ENCODE measurements at places on chromosomes 1 and 21. TPM values are rescaled to one million over a fixed set of nuclear protein-coding genes. Genes with fewer than 3 reads are reported as not detected.

The NTMT2 gene
- not detected for total RNA-seq

The CHI3L2 gene
- total RNA-seq, result 6.5 TPM

- no peaks in the 10 kb centered on the region for H3K36me3 ChIP-seq
- H3K27me3 ChIP-seq, result peaks cover 15% of the 10 kb centered on the region
- H3K4me3 ChIP-seq, result peak overlapping the region; percentile 97
Observed at GRCh38 chr1:61081686-61082310, 563 bp upstream of the NFIA start.

DNA sequence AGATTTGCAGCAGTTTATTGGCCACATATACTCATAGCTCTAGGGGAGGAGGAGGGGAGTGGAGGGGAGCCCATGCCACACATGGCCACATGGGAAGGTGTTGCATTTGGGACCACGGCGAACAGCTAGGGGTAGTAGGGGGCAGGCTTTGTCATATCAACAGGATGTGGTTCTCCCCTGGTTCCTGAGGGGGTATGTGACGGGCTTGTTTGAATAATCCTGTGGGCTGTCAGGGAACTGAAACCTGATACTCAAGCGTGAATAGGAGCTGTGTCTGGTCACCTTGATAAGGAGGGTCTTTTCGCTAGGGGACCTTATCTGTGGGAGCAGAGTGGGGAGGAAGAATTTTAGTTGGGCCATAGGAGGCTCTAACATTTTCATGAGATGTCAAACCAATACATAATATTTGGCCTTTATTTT, 264.7 kb downstream of the CTH start:
- no peak for DNase-seq
- H3K27me3 ChIP-seq, result peaks cover 9% of the 10 kb centered on the region
- peaks cover 14% of the 10 kb centered on the region for H3K4me1 ChIP-seq
- H3K4me3 ChIP-seq, result peak overlapping the region; percentile 44
- no peak overlapping the region for H3K27ac ChIP-seq

DNA sequence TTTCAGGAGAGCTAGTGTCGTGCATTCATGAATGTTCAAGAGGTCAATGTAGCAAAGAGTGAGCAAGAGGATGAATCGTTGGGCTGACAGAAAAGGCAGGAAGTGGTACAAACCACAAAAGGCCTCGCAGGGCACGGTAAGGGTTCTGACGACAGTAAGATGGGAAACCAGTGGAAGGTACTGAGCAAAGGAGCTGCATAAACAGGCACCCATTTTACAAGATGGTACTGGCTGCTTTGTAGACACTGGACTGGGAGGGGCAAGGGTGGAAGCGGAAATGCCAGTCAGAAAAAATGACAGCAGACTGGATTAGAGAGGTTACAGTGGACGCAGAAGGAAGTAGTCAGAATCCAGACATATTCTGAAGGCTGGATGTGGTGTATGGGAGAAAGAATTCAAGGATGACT, 123.5 kb downstream of the PTPN14 start:
- H3K36me3 ChIP-seq, result no peaks in the 10 kb centered on the region
- peak overlapping the region; percentile 71 for H3K4me3 ChIP-seq
- peaks cover 22% of the 10 kb centered on the region for H3K4me1 ChIP-seq
- peak; percentile 13 for DNase-seq

DNA sequence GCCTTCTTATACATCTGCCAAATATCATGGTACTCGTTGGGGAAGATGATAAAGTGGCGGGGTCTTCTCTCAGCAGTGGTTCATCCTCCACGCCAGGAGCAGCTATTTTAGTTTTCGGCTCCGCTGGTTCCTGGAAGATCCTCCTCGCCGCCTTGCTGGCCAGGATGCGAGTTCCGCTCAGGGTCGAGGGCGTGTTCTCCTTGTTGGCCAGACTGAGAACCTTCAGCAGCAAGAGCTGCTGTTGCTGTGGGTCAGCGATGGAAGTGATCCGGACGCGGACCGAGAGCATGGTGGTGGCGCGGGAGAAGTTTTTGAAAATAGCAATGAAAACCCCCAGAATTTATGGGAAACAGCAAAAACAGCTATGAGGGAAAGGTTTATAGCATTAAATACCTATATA, 11.4 kb upstream of the CFAP126 start:
- no peak for DNase-seq
- H3K27me3 ChIP-seq, result no peaks in the 10 kb centered on the region
- no peaks in the 10 kb centered on the region for H3K36me3 ChIP-seq
- H3K27ac ChIP-seq, result no peak overlapping the region
- H3K4me3 ChIP-seq, result no peak overlapping the region
- H3K4me1 ChIP-seq, result peaks cover 4% of the 10 kb centered on the region

DNA sequence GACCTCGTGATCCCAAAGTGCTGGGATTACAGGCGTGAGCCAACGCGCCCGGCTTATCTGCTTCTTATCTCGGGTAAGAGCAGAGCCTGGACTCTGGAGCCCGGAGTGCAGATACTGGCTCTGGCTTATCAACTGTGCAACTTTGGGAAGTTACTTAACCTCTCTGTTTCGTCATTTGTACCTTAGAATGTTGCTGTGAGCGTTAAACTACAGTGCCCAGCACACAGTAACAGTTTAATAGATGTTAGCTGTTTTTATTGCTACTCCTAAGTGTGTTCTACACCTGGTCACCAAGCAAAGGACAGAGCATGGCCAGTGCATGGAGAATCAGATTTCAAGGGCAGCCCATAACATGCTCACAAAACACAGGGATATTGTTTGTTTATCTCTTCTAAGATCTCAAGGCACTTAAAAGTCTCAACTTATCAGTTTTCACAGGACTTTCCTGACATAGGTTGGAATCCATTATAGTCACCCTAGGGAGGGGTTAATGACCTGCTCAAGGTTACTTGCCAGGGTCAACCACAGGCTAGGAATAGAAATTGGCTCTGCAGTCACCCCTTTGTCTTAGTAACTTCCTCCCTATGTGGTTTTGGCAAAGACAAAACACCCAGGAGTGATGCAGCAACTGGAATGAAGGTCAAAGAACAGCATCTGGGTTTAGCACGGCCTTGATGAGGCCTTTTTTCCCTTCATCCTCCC, 22.5 kb upstream of the SRP9 start:
- DNase-seq, result no peak
- H3K27me3 ChIP-seq, result no peaks in the 10 kb centered on the region
- peaks cover 2% of the 10 kb centered on the region for H3K4me1 ChIP-seq

GRCh38 chr21:41598561-41599431, 90.8 kb upstream of the TMPRSS2 start:
- no peaks in the 10 kb centered on the region for H3K36me3 ChIP-seq
- peaks cover 5% of the 10 kb centered on the region for H3K27me3 ChIP-seq
- no peaks in the 10 kb centered on the region for H3K4me1 ChIP-seq
- no peak overlapping the region for H3K4me3 ChIP-seq
- no peak overlapping the region for H3K27ac ChIP-seq

DNA sequence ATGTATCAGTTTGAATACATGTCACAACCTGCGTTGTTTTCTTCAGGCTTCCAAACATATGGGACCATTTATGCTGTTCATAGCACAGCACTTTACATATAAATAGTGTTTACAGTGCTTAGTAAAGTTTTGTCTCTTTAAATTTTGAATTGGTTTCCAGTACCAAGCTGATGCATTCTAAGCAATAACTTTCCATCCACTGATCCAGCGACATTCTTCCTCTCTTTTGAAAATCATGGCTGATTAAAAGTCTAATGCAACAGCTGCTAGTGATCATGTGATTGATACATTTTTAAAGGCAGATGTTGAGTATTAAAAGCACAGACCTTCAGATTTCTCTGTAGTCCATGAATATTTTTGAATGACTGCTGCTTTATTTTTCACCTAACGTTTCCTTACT, 154.9 kb downstream of the PTPRC start:
- H3K4me1 ChIP-seq, result peaks cover 2% of the 10 kb centered on the region
- H3K27ac ChIP-seq, result no peak overlapping the region
- H3K4me3 ChIP-seq, result no peak overlapping the region
- no peaks in the 10 kb centered on the region for H3K27me3 ChIP-seq
- no peak for DNase-seq
